Inflammatory macrophage (primary cell): ENCODE measurements at places on chromosomes 16 and 17.

- no peak for DNase-seq
These were observed 17.2 kb downstream of the SLC26A11 start for GRCh38 chr17:80237386-80237785.

GRCh38 chr16:381789-382717 lies at the start of gene PGAP6:
TSS of gene PGAP6 (minus strand) at chr16:381978. CDS start at chr16:381821, 157 bp downstream.
- peak; percentile 67 for DNase-seq

DNA sequence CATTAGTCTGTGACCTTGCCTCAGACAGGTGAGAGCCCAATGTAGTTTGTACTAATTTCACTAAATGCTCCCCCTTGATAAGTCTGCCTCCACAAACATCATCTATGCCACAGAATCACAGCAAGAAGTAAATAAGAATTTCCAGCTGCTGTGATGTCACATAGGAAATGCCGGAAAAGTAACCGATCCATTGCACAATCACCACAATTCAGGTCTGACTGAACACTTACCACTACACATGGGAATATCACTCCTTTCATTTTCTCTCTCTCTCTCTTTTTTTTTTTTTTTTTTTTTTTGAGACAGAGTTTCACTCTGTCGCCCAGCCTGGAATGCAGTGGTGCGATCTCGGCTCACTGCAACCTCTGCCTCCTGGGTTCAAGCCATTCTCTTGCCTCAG lies 79.0 kb upstream of the CDH11 start:
- DNase-seq = no peak

DNA sequence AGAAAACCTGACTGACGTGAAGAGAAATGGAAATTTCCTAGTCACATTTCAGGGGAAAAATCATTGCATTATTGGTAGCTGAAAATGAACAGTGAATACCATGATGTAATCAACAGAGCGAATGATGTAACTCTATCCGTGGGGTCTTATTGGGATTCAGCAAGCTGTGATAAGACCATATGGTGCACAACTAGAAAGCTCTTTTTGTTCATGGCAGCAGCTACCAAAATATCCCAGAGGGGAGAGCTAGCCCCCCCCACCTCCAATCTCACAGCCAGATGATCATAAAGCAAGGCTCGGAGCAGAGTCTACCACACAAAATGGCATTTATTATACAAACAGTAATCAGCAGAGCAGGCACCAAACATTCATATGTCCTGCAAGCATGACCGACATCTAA lies 22.2 kb upstream of the DNAH17 start:
- DNase-seq = no peak

- no peak for DNase-seq
These were observed 21.6 kb downstream of the CTU2 start for GRCh38 chr16:88727871-88728270.

- DNase-seq = no peak
These were observed 842 bp upstream of the CALB2 start for GRCh38 chr16:71357681-71358080.

DNA sequence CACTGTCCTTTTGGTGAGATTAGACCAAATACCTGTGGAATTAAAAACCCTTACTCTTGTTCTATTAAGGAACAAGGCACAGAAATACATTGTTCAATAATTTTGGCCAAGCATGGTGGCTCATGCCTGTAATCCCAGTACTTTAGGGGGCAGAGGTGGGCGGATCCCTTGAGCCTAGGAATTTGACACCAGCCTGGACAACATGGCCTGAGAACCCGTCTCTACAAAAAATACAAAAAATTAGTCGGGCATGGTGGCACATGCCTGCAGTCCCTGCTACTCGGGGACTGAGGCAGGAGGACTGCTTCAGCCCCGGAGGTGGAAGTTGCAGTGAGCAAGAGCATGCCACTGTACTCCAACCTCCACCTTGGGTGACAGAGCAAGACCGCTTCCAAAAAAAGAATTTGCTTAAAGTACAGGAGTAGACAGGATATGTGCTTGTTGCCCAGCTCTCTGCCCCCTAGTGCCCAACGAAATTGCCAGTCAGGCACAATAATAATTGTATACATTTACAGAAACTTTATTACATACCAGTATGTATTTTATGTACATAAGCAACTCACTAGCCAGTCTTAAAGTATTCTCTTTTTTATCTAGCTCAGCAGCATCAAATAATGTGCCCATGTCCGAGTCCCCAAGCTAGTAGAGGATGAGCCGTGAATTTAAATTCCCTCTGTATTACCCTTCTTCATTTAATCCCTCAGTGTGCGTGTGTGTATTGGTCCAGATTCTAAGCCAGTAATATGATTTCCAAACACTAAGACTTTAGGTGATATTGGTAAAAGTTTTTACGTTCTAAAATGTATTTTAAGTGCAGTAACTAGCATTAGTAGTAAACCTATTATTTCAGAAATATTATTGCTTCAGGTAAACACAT lies 1.4 kb downstream of the THUMPD1 start:
- DNase-seq = no peak

DNA sequence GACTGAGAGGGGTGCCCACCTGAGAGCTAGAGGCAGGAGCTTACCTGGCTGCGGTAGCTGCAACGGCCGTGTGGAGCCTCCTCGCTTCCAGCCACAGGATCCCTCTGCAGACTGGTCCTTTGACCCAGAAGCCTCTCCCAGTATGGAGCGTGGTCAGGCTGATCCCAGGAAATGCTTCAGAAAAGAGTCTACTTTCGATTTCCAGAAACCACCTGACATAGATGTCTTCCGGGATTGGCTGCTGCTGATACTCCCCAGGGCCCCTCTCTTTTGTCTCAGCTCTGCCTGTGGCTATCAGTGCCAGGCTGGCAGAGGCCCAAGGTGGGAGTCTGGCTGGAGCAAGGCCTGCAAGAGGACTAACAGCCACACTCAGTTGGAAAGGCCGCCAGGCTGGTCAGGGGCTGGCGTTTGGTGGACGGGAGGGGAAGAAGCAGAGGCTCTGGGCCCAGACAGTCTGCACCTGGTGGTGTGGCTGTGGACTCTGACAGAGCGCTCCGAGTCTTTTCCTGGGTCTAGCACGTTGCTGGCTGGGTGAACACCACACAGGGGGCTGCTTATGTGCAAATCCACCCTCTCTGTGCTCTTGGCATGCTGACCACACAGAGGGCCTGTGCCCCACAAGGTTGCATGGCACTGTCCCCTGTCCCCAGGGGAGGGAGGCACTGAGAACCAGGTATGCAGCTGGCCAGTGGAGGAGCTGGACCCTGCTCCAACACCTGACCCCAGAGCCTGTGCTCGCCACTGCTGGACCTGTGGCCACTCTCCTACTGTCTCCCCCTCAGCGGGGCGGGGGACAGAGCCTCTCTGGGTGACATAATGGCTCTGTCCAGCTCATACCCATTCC lies at the start of gene LGALS3BP:
Gene LGALS3BP, minus strand, starts transcription at position 144 of the 844 bp plus-strand sequence. CDS start 2,732 bp downstream, outside the sequence.
- peak; percentile 13 for DNase-seq

DNA sequence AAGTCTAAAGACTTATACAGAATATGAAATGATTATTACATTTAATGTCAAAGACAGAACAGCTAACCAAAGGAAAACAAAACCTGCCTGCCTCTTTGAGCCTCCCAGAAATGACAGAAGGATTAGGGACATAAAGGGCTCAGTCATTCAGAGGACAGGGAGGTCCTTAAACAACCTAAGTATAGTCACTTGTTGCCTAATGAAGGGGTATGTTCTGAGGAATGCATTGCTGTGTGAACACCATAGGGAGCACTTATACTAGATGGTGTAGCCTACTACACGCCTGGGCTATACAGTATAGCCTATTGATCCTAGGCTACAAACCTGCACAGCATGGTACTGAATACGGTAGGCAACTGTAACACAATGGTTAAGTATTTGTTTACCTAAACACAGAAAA lies 106.4 kb downstream of the PARN start:
- DNase-seq = no peak

DNA sequence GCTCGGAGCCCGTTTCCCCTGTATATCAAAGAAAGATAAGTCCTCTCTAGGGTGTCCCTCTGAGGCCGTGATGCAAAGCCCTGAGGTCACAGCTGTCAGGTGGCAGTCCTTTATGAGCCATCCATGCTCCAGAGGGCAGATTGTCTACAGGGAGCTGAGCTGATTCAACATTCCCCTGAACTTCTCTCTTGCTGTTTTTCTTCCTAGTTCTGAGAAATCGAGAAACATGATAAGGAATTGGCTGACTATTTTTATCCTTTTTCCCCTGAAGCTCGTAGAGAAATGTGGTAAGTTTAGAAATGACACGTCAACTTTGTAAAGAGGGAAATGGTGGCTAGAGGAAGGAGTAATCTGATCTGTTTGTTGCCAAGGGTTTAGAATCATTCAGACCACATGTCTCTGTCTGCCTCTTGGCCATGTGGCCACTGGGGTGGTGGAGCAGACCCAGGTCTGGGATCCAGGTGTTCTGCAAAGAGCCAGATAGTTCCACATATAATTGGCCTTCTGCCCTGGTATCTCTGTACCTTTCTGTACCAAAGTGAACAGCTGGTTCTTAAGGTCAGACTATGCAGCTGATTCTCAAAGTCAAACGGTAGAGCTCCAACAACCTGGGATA lies 3.5 kb downstream of the CTNS start:
- DNase-seq = peak; percentile 94

DNA sequence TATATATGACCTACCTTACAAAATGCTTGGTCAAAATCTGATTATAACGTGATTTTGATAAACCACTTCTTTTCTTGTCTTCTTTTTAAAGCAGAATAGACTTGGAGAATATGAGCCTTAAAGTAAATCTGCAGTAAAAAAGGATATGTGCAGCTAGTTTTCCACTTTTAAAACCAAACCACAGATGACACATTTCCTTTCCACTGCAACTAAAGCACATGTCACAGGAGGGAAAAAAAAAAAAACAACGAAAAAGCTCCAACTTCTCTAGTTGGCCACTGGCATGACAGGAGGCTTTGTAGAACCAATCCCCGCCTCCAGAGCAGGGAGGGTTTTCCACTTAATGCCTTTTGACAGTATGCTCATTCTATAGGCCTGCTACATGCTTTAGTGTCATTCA lies at the start of gene EVI2A:
Gene EVI2A, minus strand, starts transcription at position 142 of the 400 bp plus-strand sequence. CDS start 2,609 bp downstream, outside the sequence.
- DNase-seq = peak; percentile 95

DNA sequence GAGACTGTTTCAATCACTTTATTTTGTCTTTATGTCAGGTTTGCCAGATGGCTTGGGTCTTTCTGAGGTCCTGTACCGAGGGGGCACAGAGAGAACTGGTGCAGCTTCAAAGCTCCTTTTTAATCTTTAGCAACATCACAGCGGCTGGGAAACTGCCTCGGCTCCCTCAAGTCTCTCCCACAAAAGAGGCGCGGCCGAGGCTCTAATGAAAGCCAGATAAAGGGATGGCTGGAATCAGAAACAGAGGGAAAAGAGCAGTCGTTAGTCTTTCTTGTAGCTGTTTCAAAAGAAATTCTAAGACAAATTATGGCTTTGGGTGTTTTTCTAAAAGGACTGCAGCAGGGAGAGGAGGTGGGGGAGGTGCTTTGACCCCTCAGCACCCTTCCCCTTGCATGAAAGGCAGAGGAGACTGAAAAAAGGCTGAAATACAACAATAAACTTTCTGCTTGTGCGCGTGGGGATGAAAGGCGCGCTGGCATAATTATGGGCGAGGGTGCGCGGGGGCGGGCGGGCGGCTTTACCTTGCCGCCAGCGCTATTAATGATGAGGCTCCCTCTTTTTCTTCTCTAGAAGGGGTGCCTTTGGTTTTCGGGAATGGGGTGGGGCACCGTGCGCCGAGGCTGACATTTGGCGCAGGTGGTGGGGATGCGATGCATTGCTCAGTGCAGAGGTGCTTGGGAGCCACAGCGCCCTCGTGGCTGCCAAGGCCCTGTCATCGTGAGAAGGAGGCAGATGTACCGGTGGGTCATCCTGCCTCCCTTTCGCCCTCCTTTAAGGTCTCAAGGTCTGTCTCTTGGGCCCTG lies 22.3 kb upstream of the BRD7 start:
- DNase-seq = no peak

DNA sequence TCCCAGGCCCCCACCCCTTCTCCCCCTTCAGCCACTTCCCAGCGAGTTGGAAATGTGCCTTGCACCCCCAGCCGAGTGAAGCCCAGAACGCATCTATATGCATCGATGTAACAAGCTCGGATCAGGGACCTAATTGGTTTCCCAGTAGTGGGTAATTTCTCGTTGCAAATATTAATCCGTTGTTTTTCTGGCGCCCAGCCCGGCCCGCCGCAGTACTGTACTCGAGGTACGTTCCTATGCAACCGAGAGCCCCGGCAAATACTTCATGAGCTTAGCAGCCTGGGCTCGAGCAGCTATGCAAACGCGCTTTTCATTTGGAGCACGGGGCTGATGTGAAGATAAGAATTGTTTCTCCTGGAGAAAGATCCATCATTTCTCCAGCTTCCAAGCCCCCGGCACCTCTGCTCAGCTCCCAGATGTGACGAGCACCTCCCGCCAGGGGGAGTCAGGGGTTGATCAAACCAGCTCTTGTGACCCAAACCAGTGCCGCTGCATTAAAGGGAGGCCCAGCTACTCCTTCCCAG lies 229.8 kb downstream of the KATNIP start:
- no peak for DNase-seq

DNA sequence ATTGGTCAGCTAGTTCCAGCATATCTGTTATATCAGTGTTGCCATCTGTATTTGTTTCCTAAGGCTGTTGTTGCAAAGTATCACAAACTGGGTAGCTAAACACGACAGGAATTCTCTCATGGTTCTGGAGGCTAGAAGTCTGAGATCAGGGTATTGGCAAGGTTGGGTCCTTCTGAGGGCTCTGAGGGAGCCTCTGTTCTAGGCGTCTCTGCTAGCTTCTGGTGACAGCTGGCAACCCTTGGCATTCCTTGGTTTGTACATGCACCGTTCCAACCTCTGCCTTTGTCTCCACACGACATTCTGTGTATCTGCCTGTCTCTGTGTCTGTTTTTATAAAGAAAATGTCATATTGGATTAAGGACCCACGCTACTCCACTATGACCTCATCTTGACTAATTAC lies 219.9 kb upstream of the NLRP1 start:
- DNase-seq = no peak
